ENCODE measurements at places on chromosomes 12 and 14.
A peak's percentile ranks its signal among the peaks of the same experiment; 100 is the strongest.

DNA sequence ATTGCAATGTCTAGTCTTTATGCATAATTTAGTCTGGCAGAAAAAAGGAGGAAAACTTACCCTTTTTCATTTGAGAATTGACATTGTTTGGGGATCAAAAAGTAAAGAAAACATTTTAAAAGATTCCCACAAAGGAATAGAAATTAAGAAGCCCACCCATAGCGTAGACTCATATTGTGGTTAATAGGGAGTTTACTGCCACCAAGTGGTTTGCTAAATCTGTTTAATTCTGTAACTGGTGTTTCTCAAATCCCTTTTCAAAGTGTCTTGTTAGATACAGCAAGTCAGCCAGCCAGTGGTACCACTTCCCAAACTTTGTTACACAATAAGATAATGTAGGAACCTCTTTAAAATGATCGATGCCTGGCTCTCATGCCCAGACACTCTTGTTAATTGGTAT is 180.3 kb downstream of the IPO8 start:
- no peak for DNase-seq

- peak; percentile 91 for DNase-seq
These were observed at the start of gene SIX1 for GRCh38 chr14:60648934-60649874. Gene SIX1 (minus strand): TSS chr14:60649477. CDS start chr14:60649189, 288 bp downstream.

GRCh38 chr14:104989951-104990303 is 4.3 kb downstream of the CLBA1 start:
- no peak for DNase-seq

DNA sequence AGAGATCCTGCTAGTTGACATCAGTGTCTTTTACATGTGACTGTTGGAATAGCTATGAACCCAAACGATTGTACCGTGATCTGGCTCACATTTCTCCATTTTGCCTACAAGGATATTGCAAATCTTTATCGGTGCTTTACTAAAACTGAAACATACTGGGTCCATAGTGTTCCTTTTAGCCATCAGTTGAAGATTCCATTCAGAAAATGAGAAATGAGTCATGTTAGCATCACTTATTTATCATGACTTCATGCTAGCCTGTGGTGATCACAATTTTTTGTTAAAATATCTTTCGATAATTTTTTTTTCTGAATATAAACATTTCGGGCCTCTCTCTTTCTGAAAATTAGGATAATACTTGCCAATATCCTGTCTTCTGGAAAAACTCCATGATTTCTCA is 210.3 kb downstream of the EGLN3 start:
- no peak for DNase-seq

GRCh38 chr14:57352396-57353170 is 37.8 kb upstream of the NAA30 start:
- DNase-seq, result no peak

DNA sequence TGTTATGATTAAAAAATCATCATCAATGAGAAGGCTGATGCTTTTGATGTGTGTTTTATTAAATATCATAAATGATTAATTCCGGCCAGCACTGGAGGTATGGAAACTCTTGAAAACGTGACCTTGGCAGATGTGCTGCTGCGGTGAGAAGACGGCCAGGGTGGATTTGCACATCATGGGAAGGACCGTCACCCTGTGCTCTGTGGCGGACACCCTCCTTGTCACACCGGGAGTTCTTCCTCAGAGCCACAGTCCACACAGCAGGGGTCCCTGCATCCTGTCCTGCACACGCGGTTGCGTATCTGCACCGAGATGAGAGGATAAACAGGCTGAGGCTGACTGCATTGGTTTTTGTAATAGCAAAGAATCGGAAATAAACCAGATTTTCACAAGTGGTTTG is 33.5 kb downstream of the FZD10 start:
- DNase-seq, result no peak

GRCh38 chr12:90672081-90672480 is 282.9 kb downstream of the CCER1 start:
- DNase-seq, result no peak

DNA sequence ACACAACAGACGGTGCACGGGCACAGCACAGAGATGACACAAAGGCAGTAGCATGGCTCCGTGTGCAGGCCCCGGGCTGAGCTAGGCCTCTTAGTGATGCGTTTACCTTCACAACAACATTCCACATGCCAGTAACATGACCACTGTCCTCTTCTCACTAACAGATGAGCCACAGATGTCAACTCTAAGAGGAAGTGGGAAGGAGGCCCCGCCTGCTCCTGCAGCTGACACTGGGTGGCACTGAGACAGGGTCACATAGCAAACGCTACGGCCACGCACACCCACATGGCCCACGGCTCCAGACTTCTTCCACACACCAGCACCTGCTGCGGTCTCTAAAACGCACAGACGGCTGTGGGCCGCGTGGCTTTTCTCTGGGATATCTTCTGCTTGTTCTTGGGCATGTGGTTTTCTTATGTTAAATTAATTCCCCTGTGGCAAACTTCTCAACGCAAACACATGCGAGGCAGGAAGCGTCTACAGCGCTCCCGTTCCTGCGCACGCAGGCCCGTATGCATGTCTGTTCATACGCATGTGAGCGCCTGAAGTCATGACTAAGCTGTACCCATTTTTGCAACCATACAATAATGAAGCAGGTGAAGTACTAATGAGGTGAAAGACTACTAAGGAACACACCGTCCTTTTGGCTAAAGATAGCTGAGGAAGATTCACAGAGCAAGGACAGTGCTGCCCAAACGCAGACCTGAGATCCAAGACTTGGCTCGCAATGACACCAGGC is 26.8 kb downstream of the AMN start:
- no peak for DNase-seq

DNA sequence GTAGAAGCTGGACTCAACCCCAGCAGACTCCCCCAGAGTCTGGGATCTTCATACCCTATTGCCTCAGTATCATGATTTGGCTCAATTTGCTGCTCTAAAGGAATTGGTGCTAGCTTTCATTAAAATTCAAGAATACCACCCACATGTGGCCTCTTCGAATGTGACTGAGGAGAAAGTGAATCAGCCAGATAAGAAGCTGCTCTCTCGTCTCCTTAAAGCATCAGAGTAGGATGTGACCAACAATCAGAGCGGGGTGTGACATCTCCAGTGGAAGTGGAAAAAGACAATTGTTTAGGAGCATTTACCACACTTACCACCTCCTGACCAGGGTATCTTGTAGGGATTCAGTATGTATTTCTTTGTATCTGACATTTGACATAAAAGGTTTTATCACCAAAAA is 278.2 kb upstream of the DIO2 start:
- no peak for DNase-seq

DNA sequence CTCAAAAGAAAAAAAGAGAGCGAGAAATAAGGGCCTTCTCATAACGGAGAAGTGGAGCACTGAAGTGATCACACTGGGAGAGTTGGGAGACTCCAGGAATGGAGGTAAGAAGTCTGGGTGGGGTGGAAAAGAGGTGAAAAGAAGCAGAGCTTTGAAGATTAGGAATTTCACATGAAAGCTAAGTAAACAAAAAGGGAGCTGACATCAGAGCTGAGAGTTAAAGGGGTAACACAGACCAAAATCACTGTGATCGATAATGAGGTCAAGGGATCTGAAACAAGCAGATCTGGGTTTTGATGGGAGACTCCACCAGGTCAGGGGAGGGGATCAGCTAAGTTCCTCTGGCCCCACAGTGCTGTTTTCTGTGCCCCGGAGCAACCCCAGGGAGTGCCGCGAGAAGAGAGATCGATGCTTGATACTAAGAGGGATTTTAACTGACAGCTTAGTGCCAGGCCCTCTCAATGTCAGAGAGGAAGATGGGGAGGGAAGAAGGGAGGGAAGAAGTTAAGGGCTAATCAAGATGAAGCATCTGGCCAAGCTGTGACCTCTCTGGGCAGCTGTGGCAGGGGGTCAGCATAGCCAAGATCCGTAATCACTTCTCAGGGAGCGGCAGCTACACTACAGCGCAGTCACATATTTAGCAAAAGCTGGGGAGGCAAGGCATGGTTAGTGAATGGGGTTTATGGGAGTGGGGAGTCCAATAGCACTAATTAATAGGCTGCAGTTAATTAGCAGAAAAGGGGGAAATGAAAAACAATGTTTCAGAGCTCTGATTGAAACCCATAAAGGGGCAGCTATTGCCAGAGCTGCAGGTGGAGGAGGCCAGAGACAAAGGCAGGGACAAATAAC is 8.0 kb downstream of the AQP6 start:
- no peak for DNase-seq

GRCh38 chr12:130139567-130140421 is 22.5 kb upstream of the FZD10 start:
- no peak for DNase-seq

DNA sequence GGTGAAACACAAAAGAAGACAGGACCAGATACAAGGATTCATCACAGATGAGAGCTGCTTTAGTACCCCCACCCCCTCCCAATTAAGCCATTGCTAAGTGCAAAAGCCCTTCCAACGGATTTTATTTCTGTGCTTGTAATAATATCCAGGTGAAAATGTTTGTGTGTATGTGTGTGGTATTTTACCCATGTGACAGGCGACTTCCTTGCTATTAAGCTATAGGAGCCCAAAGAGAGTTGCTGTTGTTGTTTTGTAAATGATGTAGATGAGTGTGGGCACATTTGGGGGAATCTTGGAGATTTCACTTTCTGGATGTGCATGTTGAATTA is 3.2 kb upstream of the HOXC4 start:
- DNase-seq, result no peak

DNA sequence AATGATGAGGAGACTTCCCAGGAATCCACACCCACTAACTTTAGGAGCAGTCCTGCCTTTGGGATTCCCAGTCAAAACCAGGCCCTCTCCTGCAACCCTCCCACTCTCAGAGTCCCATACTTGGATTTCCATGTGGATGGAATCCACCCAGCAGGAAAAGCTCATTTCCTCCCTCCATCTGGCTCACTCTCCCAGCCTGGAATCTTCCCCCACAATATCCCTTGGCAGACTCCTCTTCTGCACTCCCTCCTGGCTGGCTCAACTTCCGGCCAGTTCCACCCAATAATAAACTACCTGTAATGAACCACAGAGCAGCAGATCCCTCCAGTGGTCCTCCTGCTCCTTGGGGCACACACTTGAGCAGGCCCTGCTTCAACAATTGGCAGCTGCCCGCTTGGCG is 102.8 kb upstream of the EGLN3 start:
- DNase-seq, result no peak

DNA sequence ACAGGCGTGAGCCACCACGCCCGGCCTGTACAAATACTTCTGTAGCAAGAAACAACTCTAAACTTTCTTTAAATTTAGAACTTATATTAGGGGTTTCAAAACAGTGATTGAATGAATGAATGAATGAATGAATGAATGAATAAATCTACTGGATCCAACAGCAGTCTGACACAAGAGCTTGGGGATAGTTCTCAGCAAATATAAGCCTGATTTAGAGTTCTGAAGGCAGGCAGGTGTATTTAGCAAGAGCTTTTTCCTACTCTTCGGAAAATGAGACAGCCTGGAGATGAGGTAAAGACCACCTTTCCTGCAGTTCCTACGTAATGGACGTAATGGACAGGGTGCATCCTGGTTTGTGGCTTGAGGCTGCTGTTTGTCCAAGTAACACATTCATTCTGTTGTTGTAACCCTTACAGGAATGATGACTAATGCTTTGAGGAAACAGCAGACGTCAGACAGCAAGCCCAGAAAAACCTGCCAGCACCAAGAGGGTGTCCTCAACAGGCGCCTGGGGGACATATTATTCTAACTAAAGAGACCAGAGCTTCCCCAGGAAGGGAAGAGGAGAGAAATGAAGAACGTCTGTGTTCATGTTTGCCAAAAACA is 277.4 kb upstream of the SOX5 start:
- no peak for DNase-seq

DNA sequence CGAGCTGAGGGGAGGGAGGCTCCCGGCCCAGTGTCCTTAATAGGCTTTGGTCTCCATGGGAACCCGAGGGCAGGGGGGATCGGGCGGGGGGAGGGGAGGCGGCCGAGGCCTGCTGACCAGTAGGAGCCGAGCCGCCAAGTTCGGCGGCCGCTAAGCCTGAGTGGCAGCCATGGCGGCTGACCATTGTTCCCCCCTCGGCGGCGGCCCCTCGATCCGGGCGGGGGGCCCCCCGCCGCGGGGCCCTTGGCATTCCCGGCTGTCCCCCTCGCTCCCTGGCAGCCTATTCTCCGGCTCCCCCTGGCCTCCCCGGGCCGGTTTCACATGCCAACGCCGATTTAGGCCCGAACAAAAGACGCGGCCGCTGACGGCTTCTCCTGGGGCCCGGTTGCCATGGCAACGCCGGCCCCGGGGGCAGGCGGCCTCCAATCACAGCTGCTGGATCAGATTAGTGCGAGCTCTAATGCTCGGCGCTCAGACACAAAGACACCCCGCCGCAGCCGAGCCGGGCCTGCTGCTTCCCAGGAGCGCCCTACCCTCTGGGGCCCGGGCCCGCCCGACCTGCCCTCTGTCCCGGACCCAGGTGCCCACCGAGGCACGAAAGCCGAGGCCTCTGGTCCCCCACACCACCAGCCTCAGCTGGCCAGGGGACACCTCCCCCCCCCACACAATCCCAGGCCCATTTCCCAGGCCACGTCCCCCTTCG is 7.3 kb downstream of the MSI1 start:
- peak; percentile 97 for DNase-seq

DNA sequence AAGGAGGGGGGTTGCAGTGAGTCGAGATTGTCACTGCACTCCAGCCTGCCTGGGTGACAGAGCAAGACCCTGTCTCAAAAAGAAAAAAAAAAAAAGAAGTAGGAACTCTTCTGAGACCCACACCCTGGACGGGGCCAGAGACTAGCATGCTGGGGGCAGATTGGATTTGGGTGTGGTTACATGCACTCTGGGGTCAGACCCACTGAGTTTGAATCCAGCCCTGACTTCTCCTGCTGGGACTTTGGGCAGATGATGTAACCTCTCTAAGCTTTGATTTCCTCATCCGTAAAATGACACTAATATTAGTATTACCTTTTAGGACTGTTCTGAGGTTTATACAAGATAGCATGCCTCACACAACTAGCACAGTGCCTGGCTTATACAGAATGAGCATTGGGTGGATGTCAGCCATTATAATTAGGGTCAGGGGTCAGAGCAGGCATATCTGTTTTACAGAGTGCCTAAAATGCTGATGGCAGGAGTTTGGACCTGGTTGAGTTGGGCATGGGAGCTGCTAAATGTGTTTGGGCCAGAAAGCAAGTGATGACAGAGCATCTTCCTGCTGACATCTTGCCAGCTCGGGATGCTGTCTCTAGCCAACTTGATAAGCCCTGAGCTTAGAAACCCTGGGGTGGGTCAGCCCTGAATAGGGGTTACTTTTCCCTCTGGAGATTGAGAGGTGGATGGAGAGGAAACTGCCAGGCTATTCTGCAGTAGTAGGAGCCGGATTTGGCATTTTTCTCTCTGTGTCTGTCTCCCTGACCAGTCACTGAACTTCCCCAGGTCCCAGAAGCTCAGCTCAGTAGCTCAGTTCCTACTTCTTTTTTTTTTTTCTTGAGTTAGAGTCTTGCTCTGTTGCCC is 15.5 kb downstream of the TPCN1 start:
- DNase-seq, result no peak
